Left renal pelvis (tissue), 4 donors: ENCODE measurements at places on chromosomes 4 and X. TPM values are rescaled to one million over a fixed set of nuclear protein-coding genes. Genes with fewer than 3 reads are reported as not detected.

Gene GPR50
- polyA plus RNA-seq: 0.17 TPM

Gene PPARGC1A
- 26.7 TPM for polyA plus RNA-seq

DNA sequence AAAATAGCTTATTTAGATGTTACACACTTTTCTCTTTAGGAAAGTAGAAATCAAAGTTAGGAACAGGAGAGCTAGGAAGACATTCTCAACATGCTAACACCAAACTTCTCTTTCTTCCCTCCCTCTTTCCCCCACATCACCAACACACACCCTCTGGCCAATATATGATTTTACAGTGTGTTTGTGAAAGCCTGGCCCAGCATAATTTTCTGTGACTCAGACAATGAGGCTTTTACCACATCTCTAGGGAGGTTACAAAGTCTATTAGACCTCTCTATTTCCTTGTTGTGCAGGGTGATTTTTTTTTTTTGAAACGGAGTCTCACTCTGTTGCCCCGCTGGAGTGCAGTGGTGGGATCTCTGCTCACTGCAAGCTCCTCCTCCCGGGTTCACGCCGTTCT, 189.9 kb downstream of the AASDH start:
- DNase-seq: no peak

- DNase-seq: no peak
Observed at GRCh38 chr4:174983128-174983750, 65.1 kb downstream of the ADAM29 start.

DNA sequence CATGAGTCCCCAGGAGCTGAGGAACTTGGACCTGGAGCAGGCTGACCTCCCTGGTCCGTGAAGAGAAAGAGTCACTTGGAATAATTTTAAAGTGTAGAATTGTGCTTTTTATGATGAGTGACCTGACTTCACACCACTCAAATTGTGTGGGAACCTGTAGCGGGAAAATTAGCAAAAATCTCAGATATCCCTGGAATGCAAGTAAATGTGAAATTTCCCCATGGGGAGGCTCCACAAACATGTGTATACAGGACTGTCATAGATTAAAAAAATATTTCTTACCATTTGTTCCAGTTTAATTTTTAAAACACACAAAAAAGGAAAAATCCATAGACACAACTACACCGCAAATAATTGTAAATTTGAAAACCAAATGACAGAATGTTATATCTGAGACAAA, 1079.6 kb upstream of the PABPC4L start:
- DNase-seq: no peak

- no peak for DNase-seq
Observed at GRCh38 chr4:38069271-38069760, 109.1 kb downstream of the PTTG2 start.

GRCh38 chrX:38664285-38664684, 102.9 kb downstream of the TSPAN7 start:
- DNase-seq: peak; percentile 31

DNA sequence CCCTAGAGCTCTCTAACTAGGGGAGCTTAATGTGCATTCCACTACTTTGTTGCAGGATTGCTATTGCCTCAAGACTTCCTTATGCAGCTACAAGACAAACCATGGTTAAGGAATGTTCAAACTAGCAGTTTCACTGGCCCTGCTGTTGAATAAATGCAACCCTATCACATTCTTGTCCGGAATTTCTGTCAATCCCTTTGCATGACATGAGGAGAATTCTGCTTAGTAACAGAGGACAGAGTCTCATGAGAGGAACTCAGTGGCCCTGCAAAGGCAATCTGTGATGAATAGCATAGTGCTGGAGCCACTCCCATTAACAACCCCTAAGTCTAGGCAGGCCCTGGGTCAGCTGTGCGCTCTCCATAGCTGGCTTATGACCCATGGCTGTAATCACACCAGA, 30.7 kb upstream of the SGMS2 start:
- no peak for DNase-seq

Gene ASB12
- 0.66 TPM for polyA plus RNA-seq

Gene ATOH1
- not detected for polyA plus RNA-seq

DNA sequence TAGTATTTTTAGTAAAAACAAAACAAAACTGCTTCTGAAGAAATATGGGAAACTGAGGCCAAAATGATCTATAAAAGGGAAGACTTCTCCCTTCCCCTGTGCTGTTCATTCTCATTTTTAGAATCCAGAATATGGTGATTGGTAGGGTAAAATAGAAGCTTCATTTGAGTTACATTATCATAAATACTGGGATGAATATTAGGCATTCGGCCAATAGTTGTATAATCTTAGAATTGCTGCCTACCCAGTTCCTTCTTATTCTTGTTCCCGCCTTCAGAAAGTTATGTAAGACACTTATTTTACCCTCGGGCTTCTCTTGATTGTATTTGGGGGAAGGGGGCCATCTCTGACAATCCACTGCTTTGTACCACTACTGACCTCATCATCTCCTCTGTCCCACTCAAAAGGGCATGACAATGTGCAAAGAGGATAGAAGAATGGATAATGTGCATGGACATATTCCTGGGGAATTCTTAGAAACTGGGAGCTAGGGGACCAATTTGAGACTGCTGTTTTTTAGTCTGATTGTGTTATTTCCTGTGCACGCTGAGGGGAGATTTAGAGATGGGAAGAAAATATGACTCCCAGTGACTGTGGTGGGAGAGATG, 588 bp downstream of the ART3 start:
- DNase-seq: no peak

- DNase-seq: no peak
Observed at GRCh38 chrX:107769581-107770317, 5.8 kb downstream of the TSC22D3 start.

Gene GAB1
- 60.7 TPM for polyA plus RNA-seq

DNA sequence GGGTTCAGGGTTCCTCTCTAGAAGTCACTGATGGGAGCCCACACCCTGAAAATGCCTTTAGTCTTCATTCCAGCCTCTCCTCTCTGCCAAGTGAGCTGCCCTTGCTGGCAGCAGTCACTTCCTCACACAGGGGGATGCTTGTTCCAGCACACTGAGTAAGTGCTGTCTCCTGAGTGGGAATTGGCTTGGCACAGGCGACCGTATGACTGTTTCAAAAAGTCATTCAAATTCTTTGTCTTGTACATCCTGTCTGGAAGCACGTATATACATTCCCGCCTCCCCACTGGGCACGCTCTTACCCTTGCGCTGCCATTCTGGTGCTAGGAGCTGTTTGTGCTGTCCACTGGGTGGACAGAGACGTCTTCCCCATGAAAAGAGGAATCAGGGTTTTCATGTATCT, 40.2 kb upstream of the CD99 start:
- DNase-seq: no peak

DNA sequence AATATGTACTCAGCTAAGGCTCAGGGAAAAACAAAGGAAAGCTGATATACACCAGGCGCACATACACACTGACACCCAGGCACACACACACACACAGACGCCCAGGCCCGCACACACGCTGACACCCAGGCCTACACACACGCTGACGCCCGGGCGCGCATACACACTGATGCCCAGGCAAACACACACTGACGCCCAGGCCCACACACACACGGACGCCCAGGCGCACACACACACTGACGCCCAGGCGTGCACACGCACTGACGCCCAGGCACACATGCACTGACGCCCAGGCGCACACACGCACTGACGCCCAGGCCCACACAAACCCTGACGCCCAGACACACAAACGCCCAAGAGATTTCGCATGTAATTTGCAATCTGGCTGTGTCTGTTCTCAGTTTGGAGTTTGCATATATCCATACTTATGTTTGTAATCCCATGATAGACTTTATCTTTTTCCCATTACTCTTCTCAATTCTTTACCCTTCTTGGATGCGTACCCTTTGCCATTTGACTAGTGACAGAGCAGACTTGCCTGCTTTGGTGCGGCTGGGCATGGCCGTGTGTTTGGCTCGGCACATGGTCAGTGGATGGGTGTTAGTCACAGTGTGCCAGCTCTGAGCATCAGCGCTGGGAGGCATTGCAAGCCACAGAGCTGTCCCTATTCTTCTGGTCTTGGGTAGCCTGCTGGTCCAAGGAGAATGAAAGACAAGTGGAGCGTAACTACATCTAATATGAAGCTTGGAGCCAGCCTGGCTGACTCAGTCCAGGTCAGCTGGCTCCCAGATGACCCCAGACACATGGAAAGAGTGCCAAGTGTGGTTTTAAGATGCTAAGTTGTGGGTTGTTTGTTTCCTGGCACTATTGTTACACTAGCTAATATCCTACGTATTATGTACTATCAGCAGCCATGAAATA, 632.4 kb upstream of the ZFP42 start:
- no peak for DNase-seq

DNA sequence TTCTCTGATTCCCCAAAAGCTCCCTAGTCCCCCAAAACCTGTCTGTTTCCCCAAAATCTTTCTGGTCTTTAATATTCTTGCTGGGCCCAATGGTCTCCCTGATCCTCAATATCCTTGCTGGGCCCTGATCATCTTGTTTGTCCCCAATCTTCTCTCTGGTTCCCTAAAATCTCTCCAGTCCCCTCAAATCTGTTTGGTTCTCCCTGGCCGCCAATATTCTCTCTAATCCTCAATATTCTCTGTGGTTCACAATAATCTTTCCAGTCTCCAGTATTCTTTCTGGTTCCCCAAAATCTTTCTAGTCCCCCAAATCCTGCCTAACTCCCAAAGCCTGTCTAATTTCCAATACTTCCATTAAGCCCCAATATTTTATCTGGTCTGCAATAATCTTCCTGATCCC, 18.5 kb downstream of the P2RY8 start:
- no peak for DNase-seq

- peak; percentile 65 for DNase-seq
Observed at GRCh38 chr4:169314906-169315305, 44.1 kb upstream of the SH3RF1 start.

Gene CT55
- polyA plus RNA-seq: 0.19 TPM

Gene BEX5
- polyA plus RNA-seq: 13.2 TPM

GRCh38 chrX:23770142-23770541, 12.8 kb upstream of the SAT1 start:
- no peak for DNase-seq

DNA sequence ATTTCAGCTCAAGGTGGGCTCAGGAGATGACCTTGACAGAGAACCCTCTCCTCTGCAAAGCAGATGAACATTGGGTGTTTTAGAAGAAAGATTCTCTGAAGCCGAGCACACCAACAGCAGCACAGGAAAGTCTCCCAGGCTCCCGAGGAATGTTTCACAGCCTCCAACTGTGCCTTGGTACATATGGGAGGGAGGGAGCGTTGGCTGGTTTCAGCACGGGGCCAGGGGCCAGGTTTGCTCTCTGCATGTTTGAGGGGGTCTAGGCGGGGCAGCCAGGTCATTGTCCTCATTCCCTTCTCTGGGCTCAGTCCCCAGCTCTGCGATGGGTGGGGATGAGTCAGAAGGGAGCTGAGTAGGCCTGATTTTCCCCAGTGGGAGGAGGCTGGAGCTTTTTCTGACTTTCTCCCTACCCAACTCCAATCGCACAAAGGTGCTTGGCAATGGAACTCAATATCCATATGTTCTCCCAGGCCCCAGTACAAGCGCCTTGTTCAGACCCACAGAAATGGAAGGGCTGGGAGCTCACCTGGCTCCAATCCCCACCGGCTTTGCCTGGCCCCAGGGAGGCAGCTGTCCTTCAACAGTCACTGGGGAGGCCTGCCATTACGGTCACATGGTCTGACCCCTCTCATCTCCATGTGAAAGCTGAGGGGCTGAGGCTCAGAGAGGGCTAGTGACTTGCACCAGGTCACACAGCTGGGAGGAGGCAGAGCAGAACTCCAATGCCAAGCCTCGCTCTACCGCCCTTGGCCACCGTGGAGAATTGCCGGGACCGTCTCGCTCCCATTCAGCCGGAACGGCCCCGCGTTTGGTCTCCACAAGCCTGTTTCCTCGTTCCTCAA, 108.4 kb upstream of the AFAP1 start:
- DNase-seq: no peak

- DNase-seq: no peak
Observed at GRCh38 chr4:184628103-184628502, 21.1 kb downstream of the CASP3 start.

- no peak for DNase-seq
Observed at GRCh38 chr4:27176400-27176799, 315.8 kb downstream of the STIM2 start.

DNA sequence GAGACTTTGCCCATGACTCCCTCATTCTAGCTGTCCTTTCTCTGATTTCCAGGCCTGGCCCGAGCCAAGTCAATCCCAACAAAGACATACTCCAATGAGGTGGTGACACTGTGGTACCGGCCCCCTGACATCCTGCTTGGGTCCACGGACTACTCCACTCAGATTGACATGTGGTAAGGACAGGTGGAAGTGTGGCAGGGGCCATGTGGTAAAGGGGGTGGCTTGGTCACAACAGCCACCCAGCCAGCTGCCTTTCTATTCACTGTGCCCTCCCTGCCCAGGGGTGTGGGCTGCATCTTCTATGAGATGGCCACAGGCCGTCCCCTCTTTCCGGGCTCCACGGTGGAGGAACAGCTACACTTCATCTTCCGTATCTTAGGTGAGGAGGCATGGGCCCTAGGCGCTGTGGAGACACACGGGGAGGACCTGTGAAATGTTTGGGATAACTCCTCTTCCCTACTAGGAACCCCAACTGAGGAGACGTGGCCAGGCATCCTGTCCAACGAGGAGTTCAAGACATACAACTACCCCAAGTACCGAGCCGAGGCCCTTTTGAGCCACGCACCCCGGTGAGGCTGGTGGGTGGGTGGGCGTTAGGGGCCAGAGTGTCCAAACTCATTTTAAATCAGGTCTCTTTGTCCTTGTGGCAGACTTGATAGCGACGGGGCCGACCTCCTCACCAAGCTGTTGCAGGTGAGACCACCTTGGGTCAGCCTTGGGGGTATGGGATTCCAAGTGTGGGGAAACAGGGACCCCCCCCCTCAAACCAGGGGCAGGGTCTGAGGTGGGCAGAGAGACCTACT, 6.1 kb upstream of the USP11 start:
- no peak for DNase-seq

Gene VEGFC
- 21.8 TPM for polyA plus RNA-seq

DNA sequence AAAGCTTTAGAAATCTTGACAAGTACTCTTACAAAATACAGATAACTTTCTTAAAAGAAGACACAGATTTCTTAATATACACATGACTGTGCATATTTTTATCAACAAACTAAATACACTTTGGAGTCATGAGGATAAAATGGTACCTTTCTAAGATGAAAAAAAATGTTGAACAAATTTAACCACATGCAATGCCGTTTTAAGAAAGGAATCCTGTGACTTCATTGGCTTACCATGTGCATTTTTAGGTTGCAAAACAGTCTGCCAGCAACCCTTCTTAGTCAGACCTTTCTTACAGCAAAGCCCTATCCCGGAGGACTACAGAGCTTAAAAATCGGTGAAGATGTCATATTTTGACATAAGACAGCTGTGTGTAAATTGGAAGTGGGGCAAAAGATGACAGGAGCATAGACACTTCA, 51.7 kb downstream of the GASK1B start:
- peak; percentile 35 for DNase-seq

GRCh38 chr4:183256343-183256742, 63.7 kb downstream of the CLDN22 start:
- DNase-seq: no peak

Gene MAOB
- polyA plus RNA-seq: 45.5 TPM

Gene OPHN1
- polyA plus RNA-seq: 8.6 TPM

Gene NXF2
- polyA plus RNA-seq: 0.14 TPM

DNA sequence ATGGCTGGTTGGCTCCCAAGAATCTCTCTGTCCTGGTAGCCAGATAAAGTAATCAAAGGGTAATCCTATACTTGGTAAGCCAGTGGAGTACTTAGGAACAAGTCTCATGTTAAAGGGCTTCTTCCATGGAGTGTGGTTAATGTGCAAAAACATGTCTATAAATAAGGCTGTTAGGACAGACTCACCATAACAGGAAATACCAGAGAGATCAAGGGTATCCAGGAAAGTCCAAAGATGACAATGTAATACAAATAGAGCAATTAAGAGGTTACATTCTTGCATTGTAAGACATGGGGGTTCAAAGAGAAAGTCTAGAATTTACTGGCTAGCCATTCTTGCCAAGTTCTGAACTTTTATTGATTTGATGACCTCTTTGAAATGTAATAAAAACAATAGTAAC, 61.9 kb upstream of the ZCCHC13 start:
- DNase-seq: no peak

Gene TLR10
- 0.52 TPM for polyA plus RNA-seq
